ENCODE measurements at places on chromosomes 3 and 15.

GRCh38 chr3:104598848-104599511, 767.7 kb upstream of the ALCAM start:
- DNase-seq = no peak

- DNase-seq = no peak
Measured at GRCh38 chr15:29665444-29666003, 156.7 kb downstream of the TJP1 start.

- DNase-seq = no peak
Measured at GRCh38 chr3:51295625-51296024, 89.5 kb upstream of the MANF start.

- no peak for DNase-seq
Measured at GRCh38 chr15:51094606-51095569, at the start of gene TNFAIP8L3. Gene TNFAIP8L3 (minus strand): TSS chr15:51094906. CDS start chr15:51094595, 311 bp downstream.

DNA sequence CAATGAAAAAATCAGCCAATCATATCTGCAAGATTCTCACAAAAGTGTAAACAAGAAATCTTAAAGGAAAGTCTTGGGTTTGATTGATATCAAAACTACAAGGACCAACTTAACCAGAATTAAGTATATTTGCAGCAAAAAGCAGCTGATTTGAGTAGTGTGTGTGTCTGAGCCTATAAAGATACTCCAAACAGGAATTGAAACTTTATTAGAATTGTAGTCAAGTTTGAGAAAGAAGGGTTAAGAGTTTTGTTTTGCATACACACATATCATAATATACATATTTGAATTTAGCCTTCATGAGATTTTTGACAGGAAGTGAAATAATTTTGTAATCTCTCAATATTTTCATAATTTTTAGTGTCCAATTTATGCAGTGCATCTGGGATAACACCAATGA, 300.1 kb downstream of the NAALADL2 start:
- DNase-seq = no peak

DNA sequence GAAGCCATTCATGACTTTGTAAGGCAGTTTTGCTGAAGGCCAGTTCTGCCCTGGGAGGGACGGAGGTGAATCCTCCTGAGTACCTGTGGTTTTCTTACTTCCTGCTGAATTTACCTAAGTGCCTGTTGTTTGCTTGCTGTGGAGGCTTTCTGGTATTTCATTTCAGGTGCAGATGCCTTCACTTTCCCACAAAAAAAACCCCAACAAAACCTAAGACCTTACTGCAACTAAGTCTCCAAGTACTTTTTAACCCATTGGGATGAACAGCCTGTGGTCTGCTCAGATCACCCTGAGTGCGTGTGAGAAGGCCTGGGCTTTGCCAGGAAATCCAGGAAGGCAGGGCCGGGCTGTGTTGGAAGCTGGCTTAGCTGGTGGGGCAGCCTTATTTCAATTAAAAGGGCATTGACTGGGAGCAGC, 65.3 kb downstream of the IGF1R start:
- no peak for DNase-seq

DNA sequence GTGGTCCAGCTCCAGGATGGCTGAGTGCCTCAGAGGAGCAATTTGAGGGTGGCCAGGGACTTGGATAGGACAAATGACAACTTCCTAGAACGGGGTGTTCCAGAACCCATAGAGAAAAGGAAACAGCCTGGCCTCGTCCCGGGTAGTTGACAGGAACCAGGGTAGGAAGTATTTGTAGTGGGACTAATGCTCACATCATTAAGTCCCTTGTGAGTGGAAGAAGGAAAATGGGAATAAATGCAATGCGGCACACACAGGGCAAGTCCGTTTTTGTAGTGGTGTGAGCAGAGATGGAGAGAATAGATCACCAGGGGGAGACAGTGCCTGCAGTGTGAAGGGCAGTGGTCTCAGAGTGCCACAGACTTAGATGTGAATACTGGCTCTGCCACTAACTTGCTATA, 19.6 kb downstream of the TIMP4 start:
- DNase-seq = no peak

DNA sequence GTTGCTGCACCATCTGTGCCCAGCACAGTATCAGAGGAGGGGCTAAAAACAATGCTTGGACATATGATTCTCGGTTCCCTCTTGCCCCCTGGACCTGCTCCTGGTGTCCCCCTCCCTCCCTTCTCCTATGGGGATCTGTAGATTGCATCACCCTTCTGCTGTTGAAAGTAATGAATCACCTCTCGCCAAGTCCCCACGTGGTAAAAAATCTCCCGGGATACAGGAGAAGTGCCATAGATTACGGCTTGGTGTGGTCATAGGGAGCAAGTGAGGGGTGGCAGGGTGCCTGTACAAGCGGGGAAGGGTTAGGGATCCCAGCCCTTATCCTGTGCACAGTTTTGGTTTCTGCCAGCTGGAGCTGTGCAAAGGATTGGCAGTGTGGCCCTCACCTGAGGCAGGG, 37.7 kb downstream of the AMOTL2 start:
- DNase-seq = no peak

GRCh38 chr3:176961916-176962315, 235.4 kb downstream of the TBL1XR1 start:
- DNase-seq = no peak

GRCh38 chr15:43209059-43209824, 11.6 kb downstream of the EPB42 start:
- no peak for DNase-seq

- DNase-seq = no peak
Measured at GRCh38 chr3:142958707-142959106, 4.8 kb downstream of the PAQR9 start.

- DNase-seq = no peak
Measured at GRCh38 chr15:39855400-39855799, 64.7 kb downstream of the GPR176 start.

GRCh38 chr3:184602372-184603150, 41.0 kb downstream of the EPHB3 start:
- DNase-seq = no peak

GRCh38 chr3:113534365-113534764, 2.0 kb downstream of the SIDT1 start:
- no peak for DNase-seq

All from HL-60 (cell line).